ENCODE measurements at places on chromosomes 2 and 18.

DNA sequence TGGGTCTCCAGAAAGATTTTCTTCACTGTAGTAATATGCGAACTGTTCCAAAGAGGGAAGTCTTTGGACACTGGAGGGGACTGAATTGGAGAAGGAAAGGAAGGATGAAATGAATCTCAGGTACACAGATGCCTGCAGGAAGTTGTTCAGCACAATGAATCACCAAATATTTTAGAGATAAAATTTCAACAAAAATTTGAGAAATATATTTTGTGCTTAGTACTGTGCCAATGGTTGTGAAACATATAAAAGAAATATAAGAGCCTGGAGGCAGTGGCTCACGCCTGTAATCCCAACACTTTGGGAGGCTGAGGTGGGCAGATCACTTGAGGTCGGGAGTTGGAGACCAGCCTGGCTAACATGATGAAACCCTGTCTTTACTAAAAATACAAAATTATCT lies 3.2 kb downstream of the ELMOD3 start:
- DNase-seq, result no peak

DNA sequence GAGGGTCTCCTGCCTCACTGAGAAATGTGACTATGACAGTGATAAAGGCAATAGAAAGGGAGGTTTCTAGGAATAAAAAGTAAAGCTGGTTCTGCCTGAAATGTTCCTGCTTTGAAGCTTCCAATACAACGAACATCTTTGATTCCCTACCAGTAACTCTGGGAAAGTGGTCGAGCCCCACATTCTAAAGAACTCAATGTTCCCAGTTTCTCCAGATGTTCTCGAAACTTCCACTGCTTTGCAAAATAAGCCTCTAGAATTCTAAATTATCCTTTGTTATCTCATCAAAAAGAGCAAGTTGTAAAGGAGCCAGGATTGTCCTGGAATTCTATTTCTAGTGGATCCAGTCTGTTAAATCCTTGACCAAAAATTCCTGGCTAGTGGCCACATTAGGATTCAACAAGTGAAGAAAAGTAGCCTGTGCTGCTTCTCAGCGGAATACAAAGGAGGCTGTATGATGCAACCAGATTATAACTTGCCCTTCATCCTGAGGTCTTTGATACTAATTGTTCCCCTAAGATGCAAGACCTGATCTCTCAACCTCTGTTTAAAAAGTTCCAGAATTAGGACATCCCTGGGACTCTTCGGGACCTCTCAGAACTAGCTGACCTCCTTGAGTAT lies 8.4 kb downstream of the SCN7A start:
- DNase-seq, result no peak

GRCh38 chr2:11543337-11544216 lies 9.7 kb downstream of the GREB1 start:
- DNase-seq, result no peak

- no peak for DNase-seq
Measured at GRCh38 chr2:59176737-59177136, 935.6 kb upstream of the FANCL start.

- DNase-seq, result peak; percentile 69
Measured at GRCh38 chr2:58448065-58448507, 207.0 kb upstream of the FANCL start.

GRCh38 chr2:83420993-83421392 lies 1038.1 kb downstream of the SUCLG1 start:
- no peak for DNase-seq

DNA sequence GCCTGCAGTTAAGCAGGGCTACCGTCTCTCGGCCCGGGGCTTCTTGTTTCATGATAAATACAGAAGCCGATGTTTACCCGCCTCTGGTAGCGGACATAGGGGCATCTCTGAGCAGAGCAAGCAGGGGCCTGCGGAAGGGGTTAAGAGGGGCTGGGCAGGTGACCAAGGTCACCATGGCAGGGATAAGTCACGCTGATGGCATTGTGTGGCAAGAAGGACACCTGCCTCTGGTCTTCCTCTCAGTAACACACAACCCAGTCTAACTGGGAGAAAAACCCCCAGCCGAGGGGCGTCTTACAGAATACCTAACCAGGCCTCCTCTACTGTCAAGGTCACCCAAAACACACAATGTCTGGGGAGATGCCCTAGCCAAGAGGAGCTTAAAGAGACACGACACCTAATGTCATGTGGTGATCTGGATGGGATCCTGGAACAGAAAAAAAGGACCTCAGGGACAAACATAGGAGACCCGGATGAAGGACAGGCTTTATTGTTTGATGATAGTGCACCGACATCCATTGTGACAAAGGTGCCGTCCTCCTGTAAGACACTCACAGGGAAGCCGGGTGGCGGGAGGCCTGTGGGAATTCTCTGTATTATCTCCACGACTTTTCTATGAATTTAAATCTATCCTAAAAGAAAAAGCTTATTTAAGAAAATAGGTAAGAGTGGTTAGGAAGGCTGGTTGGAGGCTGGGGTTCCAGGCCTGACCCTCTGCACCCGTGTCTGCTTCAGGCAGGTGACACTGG lies 24.8 kb downstream of the SH3BP4 start:
- DNase-seq, result no peak

DNA sequence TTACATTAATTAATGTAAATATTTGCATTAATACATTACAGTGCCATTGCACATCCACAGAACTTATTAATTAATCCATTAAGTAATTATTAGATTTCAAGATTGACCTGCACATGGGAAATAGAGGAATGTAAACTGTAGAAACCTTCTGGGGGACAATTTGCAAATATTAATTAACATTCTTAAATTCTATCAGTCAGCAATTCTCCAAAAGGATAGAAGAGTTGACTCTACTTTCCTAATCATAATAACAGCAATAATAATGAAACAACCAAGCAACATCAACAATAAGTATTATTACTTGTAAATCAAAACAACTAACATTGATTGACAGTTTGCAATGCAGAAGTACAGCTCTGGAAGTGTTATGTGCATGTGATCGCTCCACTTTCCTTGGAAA lies 281.6 kb upstream of the CRIM1 start:
- DNase-seq, result no peak

All from GDM1 (cell line).